ENCODE measurements at places on chromosomes 1 and 21.

DNA sequence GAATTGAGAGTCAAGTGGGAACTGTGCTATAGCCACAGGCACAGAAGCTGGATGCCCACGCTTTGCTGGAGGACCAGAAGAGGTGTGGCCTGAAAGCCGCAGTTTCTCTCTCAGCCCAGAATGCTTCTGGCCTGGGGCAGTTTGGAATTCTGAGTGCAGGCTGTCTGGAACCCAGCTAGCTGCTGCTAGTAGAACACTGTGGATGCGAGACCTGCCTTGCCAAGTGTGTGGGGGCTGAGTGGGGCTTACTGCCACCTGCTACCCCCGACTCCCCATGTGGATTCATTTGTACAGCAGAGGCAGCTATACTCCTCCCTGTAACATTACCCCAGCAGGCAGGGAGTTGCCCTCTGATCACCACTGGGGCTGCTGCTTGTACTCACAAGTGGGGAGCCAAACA is 12.2 kb downstream of the ADAMTS1 start:
- no peak for DNase-seq

- no peak for DNase-seq
Measured at GRCh38 chr1:30757352-30758120, at the start of gene LAPTM5. Gene LAPTM5, minus strand, starts transcription at chr1:30757774. Its CDS starts 29 bp downstream, at chr1:30757745.

DNA sequence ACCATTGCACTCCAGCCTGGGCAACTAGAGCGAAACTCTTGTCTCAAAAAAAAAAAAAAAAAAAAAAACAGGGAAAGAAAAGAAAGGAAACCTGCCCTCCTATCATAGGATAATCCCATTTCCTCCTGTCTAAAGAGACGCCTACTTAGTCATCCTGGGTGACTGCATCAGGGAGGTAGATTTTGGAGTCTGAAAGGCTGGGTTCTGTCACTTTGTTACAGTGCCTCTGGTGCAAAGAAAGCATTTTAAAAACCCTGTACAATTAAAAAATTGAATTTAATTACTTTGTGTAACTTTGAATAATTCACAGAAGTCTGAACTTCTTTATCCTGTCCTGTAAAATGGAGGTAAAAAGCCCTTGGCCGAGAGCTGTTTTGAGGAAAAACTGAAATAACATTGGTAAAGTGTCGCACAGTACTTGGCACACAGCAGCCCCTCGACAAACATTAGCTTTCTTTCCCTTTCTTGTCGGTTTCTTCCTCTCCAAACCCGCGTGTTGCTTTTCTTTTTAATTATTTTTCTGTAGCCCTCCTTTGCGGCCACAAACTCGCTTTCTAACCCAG is 657 bp upstream of the HDAC1 start:
- no peak for DNase-seq

DNA sequence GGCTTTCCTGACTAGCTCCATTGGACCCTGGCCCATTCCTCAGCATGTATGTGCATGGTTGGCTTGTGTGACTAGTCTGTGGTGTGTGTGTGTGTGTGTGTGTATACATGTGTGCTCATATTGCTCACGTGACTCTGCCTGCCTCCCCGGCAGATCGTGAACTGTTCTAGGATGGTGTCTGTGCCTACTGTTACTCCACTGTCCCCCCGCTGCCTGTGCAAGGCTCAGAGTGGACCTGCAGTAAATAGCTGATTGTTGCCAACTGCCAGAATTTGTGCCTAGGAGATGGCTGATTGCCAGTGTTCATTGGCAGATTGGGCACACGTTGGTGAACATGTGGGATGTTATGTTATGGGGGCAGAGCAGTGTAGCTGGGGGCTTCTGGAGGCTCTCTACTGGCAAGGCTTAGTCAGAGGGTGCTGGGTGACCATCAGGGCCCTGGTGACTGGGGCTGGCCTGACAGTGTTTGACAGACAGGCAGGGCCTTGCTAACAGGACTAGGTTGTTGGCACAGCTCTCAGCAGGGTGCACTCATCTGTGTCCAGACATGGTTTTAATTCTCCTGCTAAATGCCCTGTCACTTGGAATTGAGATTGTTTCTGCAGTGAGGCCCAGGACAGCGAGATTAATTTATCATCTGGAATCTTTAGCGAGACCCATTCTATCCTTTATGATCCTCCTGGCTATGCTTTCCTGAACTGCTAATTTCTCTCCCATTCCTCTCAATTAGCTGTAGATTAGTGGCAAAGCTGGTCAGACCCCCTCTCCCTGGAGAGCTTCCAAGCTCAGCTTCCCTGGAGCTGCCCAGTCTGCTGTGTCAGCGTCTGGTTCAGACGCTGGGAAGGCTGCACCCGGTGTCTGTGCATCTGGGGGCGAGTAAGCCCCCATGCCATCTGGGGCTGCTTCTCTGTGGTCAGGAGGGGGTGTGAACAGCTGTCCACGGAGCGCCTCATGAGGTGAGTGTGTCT is 20.8 kb downstream of the SLC6A17 start:
- DNase-seq = no peak

All from GM12891 (cell line).